C1 segment of cervical spinal cord (tissue), 14 donors: ENCODE measurements at places on chromosomes 3 and 15.

DNA sequence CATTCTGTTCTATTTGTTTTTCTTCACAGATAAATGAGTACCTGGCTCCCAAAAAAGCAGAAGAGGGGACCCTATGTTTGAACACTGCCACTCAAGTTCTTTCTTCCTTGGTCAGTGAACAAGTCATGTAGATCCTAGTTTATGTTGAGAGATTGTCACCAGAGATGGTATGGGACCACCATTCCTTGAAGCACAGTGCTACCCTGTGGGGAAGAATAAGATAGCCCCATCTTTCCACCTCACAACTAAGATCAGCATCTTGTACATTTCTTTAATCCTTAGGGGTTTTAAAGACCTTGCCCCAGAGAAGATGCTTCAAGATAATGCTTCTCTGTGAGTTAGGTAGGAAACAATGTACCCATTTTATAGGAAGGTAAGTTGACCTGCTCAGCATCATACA is 233.5 kb upstream of the WNT5A start:
- no peak for DNase-seq

DNA sequence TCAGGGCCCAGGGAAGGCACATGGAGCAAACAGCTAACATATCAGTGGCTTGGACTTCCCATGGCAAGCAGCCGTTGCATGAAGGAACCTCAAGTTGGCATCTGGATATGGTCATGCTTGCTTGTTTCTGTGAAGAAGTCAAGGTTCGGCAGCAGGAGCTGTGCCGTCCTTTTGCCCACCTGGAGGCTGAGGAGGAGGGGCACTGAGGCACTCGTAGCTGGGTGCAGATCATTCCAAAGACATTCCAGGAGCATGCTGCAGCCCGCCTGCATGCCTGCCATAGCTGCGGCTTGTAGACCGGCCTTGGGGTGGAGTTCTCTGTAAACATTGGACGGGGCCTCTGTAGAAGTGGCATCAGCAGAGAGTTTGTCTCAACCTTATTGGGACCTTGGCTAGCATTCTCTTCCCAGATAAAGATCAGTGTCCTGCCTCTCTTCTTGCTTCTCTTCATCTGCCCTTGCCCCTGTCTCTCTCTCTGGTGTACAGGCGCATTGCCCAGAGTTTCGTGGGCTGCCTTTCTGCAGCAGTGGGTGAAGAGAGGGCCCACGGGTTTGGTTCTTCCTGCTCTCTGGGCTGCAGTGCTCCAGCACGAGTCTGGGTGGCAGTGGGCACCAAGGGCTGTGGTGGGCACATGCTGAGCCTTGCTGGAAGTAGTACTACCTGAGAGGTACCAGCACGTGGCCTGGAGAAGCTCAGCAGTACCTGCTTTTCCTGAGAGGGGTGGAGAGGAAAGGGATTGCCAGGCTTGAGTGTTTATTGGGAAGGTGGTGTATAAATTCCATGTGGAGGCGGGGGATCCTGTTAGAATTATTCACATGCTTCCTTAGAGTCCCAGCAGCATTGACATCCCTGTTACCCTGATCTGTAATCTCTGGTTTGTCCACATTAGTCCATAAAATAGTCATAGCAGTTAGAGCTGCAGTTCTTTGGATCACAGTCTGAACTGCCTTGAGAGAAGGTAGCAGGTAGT is 49.4 kb downstream of the CHCHD6 start:
- DNase-seq = no peak

DNA sequence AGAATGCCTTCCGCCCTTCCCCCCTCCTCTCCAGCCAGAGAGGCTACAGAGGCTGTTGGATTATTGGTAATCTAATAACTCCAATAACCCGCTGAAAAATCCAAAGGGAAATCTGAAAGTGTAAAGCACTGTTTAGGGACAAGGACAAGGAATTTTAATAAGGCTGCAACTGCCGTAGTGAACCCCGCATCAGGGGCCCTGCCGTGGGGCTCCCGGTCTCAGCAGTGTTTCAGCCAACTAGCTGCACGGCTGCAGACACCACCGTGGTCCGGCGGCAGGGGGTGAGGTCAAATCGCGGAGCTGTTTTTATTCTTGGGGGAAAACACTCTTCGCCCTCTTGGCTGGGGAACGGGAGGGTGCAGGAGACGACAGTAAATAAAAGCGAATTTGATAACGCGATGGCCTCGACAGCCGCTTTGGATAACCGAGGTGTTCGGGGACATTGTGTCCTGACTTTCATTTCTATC is 6.1 kb downstream of the BCL6 start:
- DNase-seq = peak; percentile 84

DNA sequence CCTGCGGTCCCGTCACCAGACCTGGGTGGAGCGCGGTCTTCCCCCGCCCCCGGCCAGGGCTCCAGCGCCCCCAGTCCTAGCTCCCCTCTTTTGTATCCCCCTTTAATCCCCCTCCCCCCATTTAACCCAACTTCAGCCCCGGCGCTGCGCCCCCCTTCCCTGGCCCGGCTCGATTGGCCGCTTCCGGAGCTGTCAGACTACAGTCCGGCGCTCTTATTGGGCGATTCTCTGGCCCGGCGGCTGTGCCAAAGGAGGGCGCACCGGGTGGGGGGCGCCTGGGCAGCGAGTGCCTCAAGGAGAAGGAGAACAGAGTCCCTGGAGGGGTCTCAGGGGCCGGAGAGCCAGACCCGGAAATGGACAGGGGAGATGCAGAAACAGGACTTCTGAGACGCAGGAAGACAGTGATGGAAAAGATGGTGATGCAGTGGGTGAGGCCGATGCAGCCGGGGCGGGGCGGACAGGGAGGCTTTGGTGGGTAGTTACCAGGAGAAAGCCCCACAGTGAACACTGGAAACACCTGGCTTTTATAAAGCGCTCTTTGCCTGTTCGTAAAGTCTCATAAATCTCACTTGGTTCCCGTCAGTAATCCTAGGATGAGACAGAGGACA is 1.2 kb upstream of the ADCY5 start:
- peak; percentile 41 for DNase-seq

DNA sequence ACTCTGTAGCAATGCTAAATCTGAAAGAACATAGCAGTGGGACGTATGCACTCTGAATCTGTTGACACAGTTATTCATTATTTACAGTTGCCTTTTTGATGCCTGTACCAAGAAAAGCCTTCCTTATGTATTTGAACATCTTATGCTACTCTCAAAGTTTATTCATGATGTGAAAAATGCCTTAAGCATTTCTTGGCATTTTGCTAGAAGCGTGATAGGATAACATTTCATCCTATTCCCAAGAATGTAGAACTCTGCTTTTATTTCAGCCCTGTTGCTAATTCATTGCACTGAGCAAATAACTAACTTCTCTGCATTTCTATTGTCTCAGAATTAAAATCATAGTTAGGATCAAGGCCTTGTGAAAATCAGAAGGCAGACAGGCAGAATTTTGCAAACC is 105.5 kb downstream of the STRIT1 start:
- DNase-seq = no peak

GRCh38 chr3:110808630-110809029 is 263.0 kb upstream of the NECTIN3 start:
- DNase-seq = no peak

- no peak for DNase-seq
Measured at GRCh38 chr15:50137330-50137761, 18.3 kb upstream of the ATP8B4 start.

DNA sequence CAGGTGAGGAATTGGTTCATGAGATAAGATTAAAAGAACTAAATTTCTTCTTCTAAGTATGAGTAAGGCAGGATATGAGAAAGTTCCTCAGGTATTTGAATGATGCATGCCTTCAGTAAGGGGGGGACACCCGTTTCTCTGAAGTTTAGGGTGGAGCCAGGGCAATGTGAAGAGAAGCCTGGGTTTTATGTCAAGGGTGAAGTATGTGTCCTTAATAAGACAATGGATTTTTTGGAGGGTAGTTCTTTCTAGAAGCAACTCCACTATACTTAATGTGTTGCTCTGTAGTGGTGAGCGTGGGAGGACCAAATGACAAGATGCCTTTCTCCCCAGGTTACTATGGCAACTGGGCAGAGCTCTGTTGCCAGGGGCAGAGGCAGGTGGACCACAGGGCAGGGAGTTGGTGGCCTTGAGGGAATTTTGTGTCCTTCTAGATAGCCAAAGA is 44.0 kb downstream of the PHLDB2 start:
- DNase-seq = no peak

GRCh38 chr15:90031231-90031791 is 30.2 kb downstream of the ZNF710 start:
- DNase-seq = no peak

DNA sequence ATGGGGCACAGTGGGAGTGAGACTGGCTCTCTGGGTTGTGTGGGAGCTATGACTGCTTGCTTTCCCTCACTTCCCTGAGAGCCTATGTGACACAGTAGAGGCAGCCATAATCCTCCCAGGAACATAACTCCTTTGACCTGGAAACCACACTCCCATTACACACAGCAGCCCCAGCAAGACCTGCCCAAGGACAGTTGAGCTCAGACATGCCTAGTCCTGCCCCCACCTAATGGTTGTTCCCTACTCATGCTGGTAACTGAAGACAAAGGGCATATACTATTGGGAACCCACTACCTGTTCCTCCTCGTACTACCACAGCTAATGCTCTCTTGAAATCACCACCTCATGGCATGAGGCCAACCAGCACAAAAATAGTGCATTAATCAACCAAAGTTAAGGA is 550.4 kb upstream of the ARPP21 start:
- DNase-seq = no peak

DNA sequence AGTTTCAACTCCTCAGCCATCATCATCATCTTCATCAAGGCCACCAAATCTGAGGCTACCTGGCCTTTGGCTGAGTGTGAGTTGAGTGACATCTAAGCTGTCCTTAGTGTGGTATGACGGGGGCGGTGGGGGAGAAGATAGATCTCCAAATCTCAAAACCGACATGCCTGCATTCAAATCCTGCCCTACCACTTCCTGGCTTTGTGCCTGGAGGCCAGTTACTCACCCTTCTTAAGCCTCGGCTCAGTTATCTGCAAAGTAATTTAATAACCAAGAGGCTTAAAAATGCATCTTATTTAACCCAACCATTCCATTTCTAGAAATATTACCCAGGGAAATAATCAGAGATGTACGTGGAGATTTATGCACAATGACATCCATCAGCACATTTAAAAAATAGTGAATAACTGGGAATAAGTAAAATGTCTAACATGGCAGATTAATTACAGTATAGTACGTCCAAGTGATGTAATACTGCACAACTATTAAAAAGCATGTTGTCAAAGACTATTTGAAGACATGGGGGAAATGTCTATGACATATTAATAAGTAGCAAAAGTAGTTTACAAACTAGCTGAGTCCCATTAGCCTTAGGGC is 167.4 kb downstream of the NTRK3 start:
- DNase-seq = no peak

GRCh38 chr3:46052531-46052930 is 25.2 kb upstream of the XCR1 start:
- no peak for DNase-seq

DNA sequence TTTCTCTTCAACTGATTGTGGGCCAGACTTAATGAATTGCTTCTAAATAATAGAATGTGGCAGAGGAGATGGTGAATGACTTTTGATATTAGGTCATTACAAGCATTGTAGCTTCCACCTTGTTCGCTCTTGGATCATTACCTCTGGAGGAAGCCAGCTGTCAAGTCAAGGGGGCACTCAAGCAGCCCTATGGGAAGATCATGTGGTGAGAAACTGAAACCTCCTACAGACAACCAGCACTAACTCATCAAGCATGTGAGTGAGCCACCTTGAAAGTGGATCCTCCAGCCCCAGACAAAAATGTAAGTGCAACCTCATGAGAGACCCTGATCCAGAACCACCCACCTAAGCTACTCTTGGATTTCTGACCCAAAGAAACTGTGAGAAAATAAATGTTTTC is 109.8 kb upstream of the TBC1D5 start:
- DNase-seq = no peak

GRCh38 chr15:55627730-55628368 is 39.7 kb upstream of the PYGO1 start:
- no peak for DNase-seq

- no peak for DNase-seq
Measured at GRCh38 chr3:128911911-128912310, 32.5 kb downstream of the ACAD9 start.

DNA sequence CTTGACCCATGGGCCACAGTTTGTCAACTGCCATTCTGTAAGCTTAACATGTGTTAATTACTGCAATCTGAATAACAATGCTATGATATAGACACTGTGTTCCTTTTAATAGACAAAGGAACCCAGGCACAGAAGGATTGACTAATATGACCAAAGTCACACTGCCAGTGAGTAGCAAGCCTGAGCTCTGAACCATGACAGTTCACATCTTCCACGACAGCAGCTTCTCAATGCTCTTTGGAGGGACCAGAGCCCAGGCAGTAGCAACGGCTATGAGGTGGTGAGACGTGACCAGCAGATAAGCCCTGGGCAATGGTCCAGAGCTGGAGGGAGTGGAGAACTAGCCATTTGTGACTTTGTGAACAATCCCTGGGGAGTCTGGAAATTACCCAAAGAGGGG is 19.4 kb downstream of the CA12 start:
- no peak for DNase-seq

GRCh38 chr15:90598679-90599078 is 69.0 kb downstream of the CRTC3 start:
- DNase-seq = no peak

DNA sequence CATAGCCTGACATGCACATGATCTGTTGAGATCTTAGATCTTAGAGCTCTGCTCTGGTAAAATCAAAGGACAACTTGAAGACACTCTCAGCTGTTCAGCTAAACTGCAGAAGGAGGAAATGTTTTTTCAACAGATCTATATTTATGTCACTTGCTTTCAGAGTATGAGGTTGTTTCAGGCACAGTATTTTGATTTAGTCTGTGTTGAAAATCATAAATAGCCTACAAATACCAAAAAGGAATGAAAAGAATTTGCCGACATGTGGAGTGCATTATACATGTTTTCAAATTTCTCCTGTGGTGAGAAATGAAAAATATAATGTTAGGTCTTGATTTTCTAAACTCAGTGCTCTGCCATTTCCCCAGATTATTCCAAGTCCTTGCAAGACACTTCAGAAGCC is 1118.4 kb downstream of the TBL1XR1 start:
- no peak for DNase-seq

DNA sequence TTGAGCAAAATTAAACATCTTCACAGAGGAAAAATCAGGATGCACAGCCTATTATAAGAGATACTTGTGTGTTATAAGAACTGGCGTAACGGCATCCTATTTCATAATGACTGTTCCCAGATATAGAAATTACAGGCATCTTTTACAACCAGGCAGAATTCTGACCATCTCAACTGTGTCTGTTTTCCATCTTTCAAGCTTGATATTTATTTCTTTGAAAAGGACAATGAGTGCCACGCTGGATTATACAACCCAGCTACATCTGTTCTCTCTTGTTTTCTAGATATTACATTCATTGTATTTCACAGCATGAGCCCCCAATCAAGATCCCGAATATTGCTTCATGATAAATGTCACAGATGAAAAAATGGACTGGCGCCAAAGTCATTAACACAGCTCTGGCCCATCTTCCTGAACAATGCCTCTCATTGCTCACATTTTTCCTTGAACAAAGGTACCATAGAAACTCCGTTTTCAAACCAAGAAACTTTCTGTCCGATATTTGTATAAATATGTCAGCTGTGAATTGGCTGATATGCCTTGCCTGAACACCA is 420.6 kb downstream of the TBL1XR1 start:
- no peak for DNase-seq
